ENCODE measurements at places on chromosomes 3 and 15. TPM values are rescaled to one million over a fixed set of nuclear protein-coding genes. Genes with fewer than 3 reads are reported as not detected.

TEX55 gene
- not detected for total RNA-seq

GRCh38 chr3:188772886-188773285 lies 398.9 kb upstream of the TPRG1 start:
- DNase-seq, result no peak

- DNase-seq, result no peak
Observed at GRCh38 chr3:111762537-111762936, 96.5 kb upstream of the PHLDB2 start.

GOLGA6L10 gene
- total RNA-seq, result 3.6 TPM

DNA sequence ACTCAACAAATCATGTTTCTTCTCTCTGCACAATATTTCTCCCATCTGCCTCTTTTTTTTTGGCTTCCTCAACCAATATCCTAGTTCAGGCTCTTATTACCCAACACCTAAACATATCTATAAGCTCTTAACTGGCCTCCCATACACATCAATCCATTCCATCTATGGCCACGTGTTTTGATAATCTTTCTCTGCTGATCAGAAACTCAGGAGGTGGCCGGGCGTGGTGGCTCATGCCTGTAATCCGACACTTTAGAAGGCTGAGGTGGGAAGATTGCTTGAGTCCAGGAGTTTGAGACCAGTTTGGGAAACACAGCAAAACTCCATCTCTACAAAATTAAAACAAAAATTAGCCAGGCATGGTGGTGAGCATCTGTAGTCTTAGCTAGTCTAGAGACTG lies 68.4 kb downstream of the IGF2BP2 start:
- DNase-seq, result no peak

GRCh38 chr15:72340366-72340765 lies 20.4 kb upstream of the CELF6 start:
- no peak for DNase-seq

CD86 gene
- total RNA-seq, result not detected

- no peak for DNase-seq
Observed at GRCh38 chr3:151817473-151817872, 3.6 kb downstream of the AADAC start.

DNA sequence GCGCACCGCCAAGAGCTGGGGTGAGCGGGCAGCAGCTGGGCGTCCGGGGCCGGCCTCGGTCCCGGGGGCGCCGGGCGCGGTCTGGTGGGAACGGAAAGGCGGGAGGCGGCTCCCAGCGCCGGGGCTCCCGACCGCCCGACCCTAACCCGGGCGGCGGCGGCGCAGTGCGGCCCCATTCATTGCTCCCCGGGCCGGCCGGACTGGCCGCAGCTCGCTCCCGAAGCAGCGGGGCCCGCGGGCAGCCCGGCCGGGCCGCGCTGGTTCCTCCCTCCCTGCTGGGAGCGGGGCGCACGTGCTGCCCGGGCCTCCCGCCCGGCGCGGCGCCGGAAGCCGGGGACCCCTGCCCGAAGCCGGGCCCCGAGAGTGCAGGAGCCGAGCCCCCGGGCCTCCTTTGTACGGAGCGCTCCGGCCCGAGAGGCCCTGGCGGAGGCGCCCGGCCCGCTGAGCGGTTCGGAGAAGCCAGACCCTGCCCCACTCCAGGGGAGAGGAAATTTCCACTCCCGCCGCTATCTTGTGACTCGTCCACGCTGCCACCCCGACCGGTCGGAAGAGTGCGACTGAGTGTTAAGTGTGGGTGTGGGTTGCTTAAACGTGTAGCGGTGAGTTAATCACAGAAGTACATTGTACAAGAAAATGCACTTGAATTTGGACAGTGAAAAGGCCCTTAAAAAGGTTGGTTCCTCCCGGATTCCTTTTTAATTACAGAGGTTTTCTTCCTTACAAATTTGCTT lies 613 bp downstream of the ATP1B3 start:
- DNase-seq, result peak; percentile 37

DNA sequence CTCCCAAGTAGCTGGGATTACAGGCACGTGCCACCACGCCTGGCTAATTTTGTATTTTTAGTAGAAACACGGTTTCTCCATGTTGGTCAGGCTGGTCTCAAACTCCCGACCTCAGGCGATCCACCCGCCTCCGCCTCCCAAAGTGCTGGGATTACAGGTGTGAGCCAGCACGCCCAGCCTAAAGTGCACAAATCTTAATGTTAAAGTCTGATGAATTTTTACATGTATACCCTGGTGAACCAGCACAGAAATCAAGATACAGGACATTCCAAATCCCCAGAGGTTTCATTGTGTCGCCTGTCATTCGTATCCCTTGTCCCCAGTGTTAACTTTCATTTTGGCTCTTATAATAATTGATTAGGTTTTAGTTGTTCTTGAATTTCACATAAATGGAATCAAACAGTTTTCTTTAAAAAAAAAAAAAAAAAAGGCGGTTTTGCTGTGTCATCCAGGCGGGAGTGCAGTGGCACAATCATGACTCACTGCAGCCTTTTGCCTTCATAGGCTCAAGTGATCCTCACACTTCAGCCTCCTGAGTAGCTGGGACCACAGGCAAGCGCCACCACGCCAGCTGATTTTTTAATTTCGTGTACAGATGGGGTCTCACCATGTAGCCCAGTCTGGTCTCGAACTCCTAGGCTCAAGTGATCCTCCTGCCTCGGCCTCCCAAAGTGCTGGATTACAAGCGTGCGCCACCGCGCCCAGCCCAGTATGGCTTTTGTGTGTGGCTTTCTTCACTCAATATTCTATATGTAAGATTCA lies 1.5 kb upstream of the TM4SF19 start:
- no peak for DNase-seq

GRCh38 chr3:172522871-172523818 lies at the start of gene TNFSF10:
TNFSF10 (minus strand) TSS chr3:172523430; CDS start chr3:172523384, 46 bp downstream.
- peak; percentile 2 for DNase-seq

DNA sequence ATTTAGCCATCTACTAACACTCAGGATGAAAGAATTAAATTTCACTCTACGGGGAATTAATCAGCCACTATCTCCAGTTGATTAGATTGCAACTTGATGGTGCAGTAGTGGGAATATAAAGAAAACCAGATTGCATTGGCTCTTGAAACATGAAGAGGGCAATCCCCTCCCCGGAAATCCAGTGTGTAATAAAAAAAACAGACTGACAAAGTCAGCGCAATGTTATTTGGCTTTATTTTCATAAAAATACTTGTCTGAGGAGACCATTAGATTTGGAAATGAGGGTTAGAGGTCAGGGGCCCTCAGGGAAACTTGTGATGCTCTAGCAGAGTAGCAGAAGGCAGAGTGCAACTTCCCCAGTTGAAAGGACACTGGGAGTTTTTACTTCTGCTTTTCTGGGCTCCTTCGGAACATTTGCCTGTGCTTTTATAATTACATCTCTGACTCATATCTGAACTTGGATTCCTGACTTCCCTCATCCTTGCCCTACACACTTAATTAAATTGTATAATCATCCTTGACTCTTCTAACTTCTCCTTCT lies 326.8 kb downstream of the TUSC7 start:
- DNase-seq, result peak; percentile 42

GRCh38 chr15:46467041-46467440 lies 832.2 kb downstream of the SQOR start:
- DNase-seq, result no peak

DNA sequence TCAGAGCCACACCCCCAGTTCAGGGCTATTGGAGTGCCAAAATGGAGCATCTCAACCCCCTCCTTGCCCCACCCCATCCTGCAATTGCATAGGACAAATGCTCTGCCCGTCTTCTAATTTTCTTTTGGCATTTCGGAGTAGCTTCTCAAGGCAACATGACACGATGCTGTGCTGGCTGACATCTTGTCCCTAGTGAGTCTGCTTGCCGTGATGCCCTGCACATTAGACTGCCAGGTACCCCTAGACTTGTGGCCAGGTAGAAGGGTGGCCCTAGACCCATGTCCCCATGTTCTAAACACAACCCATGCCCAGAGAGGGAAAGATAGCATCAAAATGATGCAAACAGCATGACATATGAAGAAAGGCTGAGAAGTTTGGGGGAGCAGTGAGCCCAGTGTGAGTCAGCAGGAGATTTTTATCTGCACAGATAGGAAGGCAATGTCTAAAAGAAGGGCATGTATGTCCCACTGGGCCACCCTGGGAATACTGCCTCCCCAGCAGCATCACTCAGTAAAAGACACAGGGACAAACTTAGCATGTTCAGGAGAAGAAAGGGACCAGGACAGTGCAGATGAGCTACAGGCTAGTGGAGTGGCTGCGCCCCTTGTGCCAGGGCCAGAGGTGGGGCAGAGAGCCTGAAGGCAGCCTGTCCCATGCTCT lies 36.8 kb downstream of the CA12 start:
- no peak for DNase-seq

GRCh38 chr3:174498638-174499037 lies 360.5 kb upstream of the NAALADL2 start:
- DNase-seq, result no peak

BRPF1 gene
- 36.9 TPM for total RNA-seq

DNA sequence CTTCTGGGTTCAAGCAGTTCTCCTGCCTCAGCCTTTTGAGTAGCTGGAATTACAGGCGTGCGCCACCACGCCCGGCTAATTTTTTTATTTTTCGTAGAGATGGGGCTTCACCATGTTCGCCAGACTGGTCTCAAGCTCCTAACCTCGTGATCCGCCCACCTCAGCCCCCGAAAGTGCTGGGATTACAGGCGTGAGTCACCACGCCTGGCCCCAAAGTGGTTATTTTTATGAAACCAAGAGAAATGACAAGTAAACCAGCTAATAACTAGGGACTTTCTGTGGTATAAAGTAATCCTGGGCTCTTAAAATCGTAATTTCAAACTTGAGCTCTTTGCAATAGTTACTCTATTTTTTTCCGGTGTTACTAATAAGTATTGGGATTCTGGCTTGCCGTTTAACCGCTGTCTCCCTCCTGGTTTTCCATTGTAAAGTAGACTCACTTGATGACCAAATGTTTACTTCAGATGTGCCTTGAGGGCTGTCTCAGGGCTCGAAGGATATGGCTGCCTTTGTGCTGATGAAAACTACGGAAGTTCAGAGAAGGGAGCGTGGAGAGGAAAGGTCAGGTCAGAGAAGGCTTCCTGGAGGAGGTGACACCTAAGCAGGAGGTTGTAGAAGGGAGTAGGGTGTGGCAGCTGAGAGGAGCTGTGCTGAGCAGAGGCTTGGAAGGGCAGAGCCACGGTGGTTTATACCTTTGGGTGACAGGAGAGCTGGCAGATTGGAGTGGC lies 4.2 kb downstream of the ZSCAN2 start:
- DNase-seq, result no peak

GRCh38 chr15:39199076-39199475 lies 381.8 kb upstream of the THBS1 start:
- no peak for DNase-seq

- peak; percentile 36 for DNase-seq
Observed at GRCh38 chr3:113532698-113533533, 561 bp downstream of the SIDT1 start.

- DNase-seq, result no peak
Observed at GRCh38 chr3:190617185-190617584, 103.3 kb downstream of the IL1RAP start.

DNA sequence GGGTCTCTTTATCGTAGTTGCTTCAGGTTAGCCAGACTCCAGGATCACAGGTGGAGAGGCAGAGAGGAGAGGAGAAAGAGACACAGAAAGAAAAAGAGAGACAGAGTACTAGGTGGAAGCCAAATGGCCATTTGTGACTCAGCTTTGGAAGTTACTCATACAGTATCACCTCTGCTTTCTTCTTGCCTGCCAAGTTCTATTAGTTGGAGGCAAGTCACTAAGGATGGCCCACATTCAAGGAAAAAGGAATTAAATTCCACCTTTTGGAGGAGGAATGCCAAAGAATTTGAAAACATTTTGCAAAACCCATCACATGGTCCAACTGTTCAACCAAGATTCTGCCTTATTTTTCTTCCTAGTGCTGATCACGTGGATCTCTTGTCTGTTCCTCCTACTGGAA lies 291.1 kb downstream of the CHL1 start:
- DNase-seq, result no peak

- peak; percentile 40 for DNase-seq
Observed at GRCh38 chr15:101250873-101251829, 697 bp downstream of the CHSY1 start.

MUC20 gene
- 2.3 TPM for total RNA-seq

Data from neural crest cell (in vitro differentiated cells).